Stimulated activated CD8-positive, alpha-beta memory T cell treated with anti-CD3 and anti-CD28 coated beads, Interleukin-4, amount 100 ng/mL, for 48 hours (primary cell): ENCODE measurements at places on chromosomes 3 and 15.

GRCh38 chr15:38053205-38053604 is 118.8 kb downstream of the TMCO5A start:
- DNase-seq = no peak

GRCh38 chr15:42111924-42112323 is 17.6 kb upstream of the PLA2G4D start:
- no peak for DNase-seq

- DNase-seq = no peak
Measured at GRCh38 chr3:160006282-160007163, 17.9 kb downstream of the IL12A start.

- no peak for DNase-seq
Measured at GRCh38 chr3:43161684-43162229, 55.9 kb upstream of the POMGNT2 start.

DNA sequence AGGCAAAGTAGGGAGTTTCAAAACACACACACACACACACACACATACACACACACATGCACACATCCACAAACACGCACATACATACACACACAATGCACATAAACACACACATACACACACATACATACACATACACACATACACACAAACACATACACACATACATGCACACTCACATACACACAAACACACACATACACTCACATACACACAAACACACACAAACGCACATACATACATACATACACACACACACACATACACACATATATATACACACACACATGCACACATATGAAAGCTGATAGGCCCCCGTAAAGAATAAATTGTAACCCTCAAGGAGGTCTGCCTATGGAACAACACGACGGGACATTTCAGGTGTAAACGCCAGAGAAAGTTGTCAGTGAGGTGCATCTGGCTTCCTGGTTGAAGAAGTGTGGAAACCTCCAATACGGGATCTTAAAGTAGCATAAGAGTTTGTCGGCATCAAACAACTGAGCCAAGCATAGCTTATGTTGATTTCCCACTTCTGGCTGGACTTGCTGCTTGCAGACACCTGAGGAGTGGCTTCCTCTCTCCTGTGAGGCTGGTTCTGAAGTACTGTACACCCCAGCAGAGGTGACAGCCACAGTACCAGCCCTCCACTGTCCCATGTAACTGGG is 5.8 kb downstream of the RFTN1 start:
- DNase-seq = no peak

DNA sequence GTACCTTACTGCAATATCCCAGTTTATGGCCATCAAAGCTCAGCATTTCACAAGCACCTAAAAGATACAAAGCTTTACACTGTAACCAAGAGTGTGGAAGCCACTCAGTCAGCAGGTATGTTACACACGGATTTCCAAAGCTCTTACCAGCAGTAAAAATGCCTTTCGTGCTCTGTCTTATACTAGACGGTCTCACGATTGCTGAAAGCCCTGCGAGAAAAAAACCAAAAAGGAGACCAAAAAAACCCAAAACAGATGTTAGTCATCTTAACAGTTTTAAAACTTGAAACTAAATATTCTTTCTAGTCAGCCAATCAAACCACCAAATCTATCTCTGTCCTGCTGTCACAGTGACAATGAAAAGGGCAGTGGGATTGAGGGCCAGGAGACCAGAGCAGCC is 39.0 kb downstream of the TAMM41 start:
- DNase-seq = no peak

GRCh38 chr3:160707187-160707794 is 30.3 kb downstream of the ARL14 start:
- no peak for DNase-seq

- DNase-seq = no peak
Measured at GRCh38 chr3:94093151-94093550, 30.3 kb downstream of the NSUN3 start.

DNA sequence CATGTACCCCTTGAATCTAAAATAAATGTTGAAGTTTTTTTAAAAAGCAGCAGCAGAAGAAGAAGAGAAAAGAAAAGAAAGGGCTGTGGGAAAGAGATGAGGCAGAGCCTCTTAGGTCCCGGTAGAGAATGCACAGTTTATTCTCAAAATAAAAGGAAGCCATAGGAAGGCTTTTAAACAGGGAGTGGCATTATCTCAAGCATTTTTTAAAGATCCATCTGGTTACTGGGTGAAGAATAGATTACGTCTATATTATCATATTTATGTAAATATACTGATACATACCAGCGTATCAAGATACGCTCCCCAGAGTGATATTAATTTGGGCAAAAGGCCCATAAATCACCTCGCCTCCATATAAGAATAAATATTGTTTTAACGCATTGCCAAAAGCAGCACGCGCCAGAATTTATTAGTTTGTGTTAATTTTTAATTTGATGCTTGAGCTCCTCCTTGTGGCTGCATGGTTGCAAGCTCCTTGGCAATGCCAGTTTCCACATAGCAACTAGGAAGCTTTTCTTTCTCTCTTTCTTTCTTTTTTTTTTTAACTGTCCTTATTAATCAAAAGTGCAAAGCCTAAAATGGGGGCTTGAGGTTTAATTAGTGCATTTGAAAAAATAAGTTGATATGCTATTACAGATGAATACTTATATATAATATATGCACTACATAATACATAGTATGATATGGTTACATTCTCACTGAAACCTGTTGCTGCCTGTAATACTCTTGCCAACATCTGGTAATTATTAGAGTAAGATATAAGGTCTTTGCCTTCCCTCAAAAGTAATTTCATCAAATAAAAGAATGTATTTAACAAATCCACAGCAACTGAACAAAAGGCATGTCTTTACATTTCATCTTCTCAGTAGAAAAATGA is 242.8 kb upstream of the UBE2E2 start:
- DNase-seq = no peak

DNA sequence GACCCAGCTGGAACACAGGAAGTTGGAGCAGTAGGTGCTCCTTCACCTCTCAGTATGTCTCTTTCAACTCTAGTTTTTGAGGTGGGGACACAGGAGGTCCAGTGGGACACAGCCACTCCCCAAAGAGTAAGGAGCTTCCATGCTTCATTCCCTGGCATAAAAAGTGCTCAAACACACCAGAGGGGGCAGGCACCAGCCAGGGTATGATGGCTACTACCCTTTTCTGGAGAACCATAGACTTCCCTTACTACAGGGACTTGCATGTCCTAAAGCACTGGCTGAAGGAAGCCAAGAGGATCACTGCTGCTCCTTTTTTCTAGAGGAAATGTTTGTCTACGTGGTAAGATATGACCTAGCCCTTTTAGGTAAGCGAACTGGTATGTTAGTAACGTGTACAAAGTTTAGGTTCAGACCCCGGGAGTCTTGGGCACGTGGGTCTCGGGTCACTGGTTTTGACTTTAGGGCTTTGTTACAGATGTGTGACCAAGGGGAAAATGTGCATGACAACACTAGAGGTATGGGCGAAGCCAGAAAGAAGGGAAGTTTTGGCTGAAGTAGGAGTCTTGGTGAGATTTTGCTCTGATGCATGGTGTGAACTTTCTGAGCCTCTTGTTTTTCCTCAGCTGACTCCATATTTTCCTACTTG is 11.9 kb downstream of the IL17RB start:
- DNase-seq = no peak

DNA sequence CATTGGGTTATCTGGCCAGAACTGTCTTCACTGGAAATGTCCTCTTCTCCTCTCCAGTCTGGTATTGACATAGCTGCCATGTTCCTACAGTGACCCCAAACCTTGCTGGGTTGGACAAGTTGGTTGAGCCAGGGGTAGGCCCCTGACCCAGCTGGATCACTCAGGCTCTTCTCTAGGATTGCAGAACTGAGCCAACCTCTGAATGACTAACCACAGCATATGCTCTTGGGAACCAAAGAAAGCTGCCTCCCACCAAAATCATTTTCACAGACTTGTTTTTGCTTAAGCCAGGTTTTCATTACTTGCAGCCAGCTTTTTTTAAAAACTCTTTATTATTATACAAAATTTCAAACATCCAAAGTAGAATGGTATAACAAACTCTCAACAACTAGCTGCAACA is 41.4 kb downstream of the FSIP1 start:
- no peak for DNase-seq

GRCh38 chr3:100334488-100335351 is at the start of gene NIT2:
TSS of gene NIT2 (plus strand) at chr3:100334757. CDS start at chr3:100334792, 35 bp downstream.
- peak; percentile 87 for DNase-seq

DNA sequence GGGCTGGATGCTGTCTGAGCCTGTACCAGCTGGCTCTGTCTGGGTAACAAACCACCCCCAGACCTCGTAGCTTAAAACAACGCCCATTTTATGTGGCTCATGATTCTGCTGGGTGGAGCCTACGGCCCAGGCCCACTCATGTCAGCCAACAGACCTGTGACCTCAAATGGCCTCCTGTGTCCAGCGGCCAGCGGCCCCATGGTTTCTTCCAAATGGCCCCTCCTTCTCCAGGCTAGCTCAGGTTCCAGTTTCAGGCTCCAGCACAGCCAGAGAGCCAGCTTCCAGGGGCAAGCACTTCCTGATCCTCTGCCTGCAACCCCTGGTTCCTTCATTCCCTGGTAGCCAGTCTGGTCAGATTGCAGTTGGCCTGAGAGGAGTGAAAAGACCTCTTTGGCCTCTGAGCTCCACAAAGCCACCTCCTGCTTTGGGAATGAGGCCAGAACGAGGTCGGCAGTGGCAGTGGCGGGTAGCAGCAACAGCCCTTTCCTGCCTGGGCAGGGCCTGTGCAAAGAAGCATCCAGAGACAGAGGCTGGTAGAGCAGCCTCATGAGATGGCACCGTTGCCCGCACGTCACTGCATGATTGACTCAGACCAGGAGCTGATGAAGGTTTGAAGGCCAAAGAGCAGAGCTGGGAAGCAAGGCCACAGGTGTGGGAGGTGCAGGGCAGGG is 21.0 kb upstream of the PLXNA1 start:
- DNase-seq = no peak

DNA sequence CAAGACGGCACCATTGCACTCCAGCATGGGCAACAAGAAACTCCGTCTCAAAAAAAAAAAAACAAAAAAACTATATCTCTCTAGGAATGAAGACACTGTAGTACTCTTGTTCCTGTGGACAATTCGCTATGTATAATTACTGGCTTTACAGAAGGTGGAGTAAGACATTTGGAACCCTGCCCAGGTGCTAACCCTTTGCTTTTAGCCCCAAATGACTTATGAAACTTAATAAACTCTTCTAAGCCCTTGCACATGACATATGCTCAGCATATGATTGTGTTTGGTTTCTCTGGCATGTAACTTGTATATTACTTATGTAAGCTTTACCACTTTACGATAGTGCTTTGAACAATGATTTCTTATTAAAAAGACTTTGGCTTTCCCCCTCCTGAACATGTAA is 27.3 kb upstream of the PRTG start:
- DNase-seq = no peak

DNA sequence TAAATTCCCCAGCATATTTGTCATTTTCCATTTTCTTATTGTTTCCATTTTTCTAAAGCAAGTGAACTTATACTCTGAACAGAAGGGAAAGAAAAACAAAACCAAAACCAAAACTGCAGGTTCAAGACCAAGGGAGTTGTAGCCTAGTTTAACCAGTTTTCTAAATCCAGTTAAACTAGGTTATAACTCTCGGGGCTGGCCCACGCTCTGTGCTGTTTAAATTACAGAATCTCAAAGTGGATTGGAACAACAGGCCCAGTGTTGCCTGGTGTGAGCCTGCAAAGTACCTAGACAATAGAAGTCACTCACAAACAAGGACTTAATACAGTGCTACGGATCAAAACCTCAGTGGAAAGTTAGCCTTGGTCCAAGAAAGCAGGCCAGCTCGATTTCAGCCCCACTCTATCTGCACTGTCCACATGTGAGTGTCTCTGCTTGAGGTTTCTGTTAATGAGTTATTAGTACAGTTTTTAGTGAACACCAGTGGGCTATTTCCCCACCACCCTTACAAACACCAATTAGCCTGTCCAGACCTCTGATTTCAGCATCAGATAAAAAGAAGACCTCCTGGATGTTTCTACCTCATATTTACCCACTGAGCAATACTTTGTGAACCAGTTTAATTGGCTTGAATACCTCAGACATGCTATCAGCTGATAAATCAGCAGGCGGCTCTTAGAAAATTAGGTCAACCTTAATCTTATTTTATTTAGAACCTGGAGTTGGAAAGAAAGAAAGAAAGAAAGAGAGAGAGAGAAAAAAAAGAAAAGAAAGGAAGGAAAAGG is 93.8 kb upstream of the PDZRN3 start:
- no peak for DNase-seq

DNA sequence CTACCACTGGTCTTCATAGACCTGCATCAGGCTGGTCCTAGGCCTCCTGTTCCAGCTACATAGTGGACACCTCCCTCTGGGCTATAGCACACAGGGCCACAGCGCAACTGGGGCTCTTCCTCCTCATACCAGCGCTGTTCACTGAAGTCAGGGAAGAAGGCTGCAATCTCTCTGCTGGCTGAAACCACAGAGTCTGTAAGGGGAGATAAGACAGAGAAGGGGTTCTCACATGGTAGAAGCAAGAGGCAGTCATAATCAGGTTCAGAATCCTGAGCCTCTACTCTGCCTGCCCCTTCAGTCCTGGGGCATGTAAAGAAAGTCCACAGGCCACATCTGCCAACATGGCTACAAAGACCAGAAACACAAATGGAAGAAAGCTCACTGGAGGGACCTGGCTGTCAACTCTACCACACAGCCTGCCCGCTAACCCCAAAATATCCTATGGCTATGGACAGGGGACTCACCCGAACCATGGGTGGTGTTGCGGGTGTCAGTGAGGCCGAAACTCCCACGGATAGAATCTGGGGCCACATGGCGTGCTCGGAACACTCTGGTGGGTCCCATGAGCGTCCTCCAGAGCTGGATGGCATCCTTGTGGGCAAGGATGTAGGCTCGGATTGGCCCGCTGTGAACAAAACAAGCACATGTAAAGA is 38.7 kb downstream of the SPINK8 start:
- DNase-seq = no peak

GRCh38 chr3:114319453-114319852 is 25.6 kb downstream of the TIGIT start:
- no peak for DNase-seq

DNA sequence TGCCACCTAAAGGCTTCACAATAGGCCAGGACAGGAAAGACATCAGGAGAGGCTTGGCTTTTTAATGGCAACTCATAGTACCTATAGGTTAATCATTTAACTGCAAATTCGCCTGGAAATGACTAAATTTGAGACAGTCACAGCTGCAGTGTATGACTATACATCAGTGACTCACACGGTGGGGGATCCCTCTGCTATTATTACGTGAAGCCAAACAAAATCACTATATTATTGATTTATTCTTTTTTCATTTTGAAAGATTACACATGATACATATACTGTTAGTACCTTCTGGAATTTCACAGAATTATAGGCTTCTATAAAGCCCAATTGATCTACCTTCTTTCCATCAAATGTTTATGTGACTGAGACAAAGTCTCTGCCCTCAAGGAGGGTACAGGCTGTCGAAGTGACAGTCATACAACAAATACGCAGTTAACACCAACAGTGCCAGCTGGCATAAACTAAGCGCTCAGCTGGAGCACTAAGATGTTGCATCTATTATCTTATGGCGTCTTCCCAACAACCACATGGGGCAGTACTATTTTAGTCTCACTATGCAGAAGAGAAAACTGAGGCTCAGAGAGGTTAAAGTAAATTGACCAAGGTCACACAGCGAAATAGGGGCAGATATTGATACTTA is 82.0 kb upstream of the LMOD3 start:
- peak; percentile 64 for DNase-seq

GRCh38 chr15:31228980-31229826 is 97.4 kb upstream of the KLF13 start:
- no peak for DNase-seq

GRCh38 chr15:80825361-80826030 is 46.3 kb downstream of the CEMIP start:
- DNase-seq = no peak
